HFF-Myc (cell line): ENCODE measurements at places on chromosomes 7 and 10.

DNA sequence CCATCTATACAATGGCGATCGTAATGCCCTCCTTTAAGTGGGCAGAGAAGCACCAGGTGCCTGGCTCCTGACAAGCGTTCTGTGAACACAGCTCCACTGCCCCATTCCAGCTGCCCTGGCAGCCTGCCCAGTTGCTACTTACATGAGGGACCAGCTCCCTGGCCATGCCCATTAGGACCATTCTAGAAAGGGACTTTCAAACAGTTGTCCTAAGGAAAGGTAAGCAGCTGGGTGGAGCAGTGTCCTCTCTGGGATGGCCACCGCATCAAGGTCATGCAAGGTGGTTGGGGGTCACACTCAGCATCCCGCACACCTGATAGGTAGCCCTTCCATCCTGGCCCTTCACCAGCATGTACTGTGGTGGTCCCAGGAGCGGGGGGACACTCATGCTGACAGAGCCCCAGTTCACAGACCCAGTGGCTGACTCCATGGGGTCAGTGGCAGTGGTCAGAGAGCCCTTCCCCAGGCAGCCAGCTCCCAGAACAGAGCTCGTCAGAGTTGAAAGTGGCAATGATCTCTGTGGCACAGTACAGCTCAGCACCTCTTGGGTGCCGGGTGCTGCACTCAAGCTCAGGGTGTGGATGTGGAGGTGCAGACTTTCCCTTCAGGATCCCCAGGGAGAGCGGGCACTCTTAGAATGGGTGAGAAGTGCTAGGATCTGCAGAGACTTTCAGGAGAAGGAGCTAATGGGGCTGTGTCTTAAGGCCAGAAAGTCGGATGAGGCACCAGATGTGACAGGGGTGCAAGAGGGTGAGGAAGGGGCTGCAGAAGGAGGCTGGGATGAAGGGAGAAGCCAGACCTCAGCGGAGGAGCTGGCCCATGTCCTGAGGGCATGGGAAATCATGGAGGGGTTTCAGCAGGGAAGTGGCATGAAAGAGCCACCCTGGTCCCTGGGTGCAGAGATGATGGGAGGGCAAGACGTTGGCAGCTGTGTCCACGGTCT, 10.9 kb downstream of the MMRN2 start:
- no peak for DNase-seq

DNA sequence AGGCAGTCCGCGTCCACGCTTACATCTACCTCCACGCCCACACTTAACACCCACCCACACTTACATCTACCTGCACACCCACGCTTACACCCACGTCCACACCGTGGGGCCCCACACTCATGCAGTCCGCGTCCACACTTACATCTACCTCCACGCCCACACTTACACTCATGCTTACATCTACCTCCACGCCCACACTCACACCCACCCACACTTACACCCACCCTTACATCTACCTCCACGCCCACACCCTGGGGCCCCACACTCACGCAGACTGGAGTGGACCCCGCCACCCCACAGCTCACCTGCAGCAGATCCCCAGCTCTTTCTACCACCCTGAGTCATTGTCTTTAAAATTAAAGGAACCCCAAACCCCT, 32.4 kb upstream of the PWWP2B start:
- DNase-seq, result no peak

DNA sequence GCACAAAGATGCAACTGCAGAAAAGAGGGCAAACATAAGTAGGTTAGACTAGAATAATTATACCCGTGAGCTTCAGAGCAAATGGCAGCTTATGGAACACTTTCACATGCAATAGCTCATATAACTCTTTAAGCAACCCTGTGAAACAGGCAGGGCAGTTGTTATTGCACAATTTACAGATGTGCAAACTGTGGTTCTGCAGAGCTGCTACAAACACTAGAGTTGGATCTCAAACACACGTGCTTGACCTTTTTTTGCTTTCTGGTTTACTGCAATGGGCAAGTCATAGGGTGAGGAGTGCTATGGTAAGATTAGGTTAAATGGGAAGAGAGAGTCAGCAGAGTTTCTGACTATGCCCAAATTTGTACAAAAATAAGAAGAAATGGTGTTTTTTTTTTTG, 610.8 kb downstream of the GATA3 start:
- DNase-seq, result no peak

DNA sequence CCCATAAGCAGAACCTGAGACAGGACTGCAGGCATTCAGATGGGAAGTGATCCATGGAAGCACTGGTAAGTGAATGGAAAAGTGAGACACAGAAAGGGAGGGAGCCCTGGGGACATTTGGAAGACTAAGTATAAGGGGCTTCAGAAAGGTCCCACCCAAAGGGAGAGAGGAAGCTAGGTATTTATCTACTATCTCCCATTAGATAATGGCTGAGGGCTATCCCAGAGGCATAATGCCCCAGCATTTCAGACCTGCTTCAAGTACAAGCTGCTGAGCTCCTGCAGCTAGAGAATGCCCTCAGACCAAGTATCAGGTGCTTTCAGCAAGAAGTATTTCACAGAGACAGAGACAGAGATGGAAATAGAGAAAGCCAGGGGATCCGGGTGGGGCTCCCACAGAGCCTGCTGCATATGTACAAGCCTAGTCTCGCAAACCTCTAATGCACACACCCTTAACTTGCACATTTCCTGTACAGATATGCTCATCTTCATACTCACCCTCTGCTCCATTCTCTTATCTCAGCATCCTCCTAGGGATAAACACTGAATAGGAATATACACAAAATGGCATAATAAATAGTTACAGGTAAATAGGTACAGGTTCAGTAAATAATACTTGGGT, 20.2 kb downstream of the KDM7A start:
- DNase-seq, result no peak

GRCh38 chr7:78530351-78530750, 731.8 kb downstream of the PHTF2 start:
- DNase-seq, result no peak

- no peak for DNase-seq
Measured at GRCh38 chr10:30432622-30433305, 1.2 kb upstream of the MAP3K8 start.

GRCh38 chr7:103576641-103577040, 130.6 kb upstream of the SLC26A5 start:
- DNase-seq, result no peak

DNA sequence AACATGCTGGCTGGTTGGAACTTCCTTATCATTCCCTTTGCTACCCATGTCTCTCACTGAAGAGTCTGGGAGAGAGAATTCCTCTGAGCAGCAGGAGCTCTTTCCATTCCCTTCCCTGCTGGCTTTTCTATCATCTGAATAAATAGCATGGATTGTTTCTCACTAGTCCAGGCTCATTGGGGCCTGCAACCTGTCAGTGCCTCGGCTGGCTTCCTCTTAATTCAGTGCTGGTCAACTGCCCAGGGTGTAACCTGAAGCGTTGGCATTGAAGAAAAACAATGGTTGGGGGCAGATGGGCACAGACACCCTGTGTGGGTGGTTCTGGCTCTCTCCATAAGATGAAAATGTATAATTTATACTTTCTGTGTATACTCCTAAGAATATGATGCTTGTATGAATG, 155.6 kb downstream of the ANLN start:
- no peak for DNase-seq

GRCh38 chr7:101905203-101905865, 87.9 kb downstream of the CUX1 start:
- DNase-seq, result no peak

DNA sequence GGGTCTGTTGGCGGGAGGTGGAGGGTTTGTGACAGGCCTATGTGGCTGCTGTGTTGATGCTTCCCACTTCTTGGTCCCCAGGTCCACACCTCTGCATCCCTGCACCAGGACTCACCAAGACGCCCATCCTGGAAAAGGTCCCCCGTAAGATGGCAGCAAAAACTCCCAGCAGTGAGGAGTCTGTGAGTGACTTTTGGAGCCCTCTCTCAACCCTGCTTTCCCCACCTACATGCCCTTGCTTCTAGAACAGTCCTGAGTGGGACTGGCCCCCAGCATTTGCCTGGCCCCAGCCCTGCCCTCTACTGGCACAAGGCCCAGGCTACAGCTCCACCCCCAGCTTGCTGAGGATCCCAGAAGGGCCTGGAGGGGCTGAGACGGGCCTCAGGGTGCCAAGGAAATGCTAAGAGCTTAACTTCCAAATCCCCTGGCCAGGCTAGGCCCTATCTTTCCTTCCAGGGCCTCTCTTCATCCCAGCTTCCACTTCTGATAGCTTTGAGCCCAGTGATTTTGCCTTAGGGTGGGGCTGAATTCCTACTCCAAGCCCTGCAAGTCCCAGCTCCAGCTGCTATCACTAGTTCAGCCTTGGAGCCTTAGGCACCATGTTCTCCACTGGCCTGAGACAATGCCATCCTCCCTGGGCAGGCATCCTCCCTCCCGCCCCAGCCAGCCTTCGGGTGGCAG, 2.7 kb downstream of the CHAT start:
- no peak for DNase-seq
